ENCODE measurements at places on chromosomes 6 and 20.
A peak's percentile ranks its signal among the peaks of the same experiment; 100 is the strongest.

DNA sequence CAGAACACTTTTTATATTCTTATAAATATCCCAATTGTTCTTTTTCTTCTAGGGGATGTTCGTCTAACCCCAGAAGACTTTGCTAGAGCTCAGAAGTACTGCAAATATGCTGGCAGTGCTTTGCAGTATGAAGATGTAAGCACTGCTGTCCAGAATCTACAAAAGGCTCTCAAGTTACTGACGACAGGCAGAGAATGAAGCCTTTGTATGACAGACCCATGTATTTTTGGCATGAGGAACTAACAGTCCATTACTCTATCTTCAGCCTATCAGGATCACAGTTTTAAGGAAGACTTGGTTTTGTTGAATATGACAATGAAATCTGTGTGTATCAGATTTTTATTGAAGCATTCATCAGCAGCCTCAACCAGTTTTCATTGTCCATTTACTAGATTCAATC lies 71.4 kb downstream of the VTA1 start:
- no peaks in the 10 kb centered on the region for H3K27me3 ChIP-seq
- DNase-seq, result peak; percentile 9
- H3K27ac ChIP-seq, result no peak overlapping the region
- H3K4me1 ChIP-seq, result no peaks in the 10 kb centered on the region

GRCh38 chr6:135921188-135921587 lies 69.7 kb downstream of the PDE7B start:
- DNase-seq, result peak; percentile 36
- no peak overlapping the region for H3K4me3 ChIP-seq
- H3K36me3 ChIP-seq, result peaks cover 2% of the 10 kb centered on the region
- no peaks in the 10 kb centered on the region for H3K27me3 ChIP-seq

GRCh38 chr6:127182501-127182900 lies 64.0 kb downstream of the RSPO3 start:
- peaks cover 2% of the 10 kb centered on the region for H3K27me3 ChIP-seq
- no peak overlapping the region for H3K27ac ChIP-seq
- H3K36me3 ChIP-seq, result no peaks in the 10 kb centered on the region
- no peak for DNase-seq

DNA sequence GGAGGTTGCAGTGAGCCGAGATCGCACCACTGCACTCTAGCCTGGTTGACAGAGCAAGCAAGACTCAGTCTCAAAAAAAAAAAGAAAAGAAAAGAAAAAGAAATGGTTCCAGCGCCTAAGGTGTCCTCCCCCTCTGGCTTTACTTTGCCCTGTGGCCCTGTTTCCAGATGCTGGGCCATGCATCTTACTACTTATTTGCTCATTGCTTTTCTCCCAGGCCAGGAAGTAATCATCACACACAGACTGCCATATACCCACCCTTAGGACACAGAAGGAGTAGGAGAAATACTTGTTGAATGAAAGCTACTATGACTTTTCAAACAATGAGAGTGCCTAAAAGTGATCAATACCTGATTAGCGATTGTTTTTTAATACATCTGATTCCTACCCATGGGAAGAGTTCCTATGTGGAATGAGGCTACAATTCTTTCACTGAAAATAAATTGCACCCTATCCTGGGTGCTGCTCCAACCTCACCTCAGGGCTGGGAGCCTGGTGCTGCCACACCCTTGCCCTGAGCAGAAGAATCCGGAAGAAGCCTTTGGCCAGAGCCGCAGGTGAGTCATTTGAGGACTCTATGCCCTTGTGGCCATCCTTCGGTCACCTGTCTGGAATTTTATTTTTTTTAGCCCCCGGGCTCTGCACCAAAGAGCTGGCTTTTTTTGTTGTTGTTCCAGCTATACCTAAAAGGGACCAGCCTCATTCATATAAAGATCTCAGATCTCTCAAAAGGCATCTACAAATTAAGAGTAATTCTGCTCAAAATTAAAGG lies 22.7 kb upstream of the TFAP2C start:
- H3K4me3 ChIP-seq, result no peak overlapping the region
- H3K4me1 ChIP-seq, result no peaks in the 10 kb centered on the region

DNA sequence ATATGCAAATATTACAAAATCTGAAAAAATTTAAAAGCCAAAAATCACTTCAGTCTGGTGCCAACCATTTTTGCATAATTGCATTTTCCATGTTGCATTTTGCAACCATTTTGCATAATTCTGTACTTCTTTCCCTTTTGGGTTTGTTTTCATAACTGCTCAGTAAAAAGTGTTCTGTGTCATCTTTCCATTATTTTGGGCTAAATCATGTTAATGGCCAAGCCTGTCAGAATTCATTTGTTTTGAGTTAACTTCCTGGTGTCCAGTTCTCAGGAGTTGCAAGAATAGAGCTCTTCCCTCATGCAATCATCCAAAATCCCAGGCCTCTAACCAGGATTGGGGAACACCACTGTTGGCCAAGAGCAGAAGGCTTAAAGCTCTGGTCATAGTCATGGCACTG lies 133.6 kb downstream of the MTHFD1L start:
- H3K36me3 ChIP-seq, result peaks cover 19% of the 10 kb centered on the region
- H3K27ac ChIP-seq, result no peak overlapping the region
- H3K4me1 ChIP-seq, result peaks cover 16% of the 10 kb centered on the region
- no peaks in the 10 kb centered on the region for H3K27me3 ChIP-seq
- no peak for DNase-seq

- no peaks in the 10 kb centered on the region for H3K27me3 ChIP-seq
- no peak overlapping the region for H3K4me3 ChIP-seq
- no peak for DNase-seq
- peaks cover 8% of the 10 kb centered on the region for H3K4me1 ChIP-seq
- peaks cover 3% of the 10 kb centered on the region for H3K36me3 ChIP-seq
- no peak overlapping the region for H3K27ac ChIP-seq
Observed at GRCh38 chr20:3996399-3996798, 19.0 kb downstream of the RNF24 start.

DNA sequence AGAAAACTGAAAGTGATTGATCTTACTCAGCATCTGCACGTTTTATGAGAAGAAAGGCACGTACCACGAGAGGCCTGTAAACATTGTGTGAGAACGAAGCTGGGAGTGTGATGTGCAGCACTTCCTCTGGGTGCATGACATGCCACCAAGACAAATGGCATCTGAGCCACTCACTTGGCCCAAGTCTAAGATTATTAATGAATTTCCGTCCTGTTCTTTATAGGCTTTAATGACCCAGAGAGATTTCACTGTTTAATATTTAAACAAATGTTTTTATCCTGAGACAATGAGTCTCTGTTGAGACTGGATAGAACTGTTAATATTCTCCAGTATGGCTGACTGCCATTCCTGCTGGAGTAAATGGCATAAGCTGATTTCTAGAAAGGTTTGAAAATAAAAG lies 172.6 kb upstream of the PHACTR1 start:
- DNase-seq, result no peak
- no peaks in the 10 kb centered on the region for H3K27me3 ChIP-seq
- H3K36me3 ChIP-seq, result no peaks in the 10 kb centered on the region
- H3K4me1 ChIP-seq, result peaks cover 3% of the 10 kb centered on the region
- no peak overlapping the region for H3K27ac ChIP-seq

DNA sequence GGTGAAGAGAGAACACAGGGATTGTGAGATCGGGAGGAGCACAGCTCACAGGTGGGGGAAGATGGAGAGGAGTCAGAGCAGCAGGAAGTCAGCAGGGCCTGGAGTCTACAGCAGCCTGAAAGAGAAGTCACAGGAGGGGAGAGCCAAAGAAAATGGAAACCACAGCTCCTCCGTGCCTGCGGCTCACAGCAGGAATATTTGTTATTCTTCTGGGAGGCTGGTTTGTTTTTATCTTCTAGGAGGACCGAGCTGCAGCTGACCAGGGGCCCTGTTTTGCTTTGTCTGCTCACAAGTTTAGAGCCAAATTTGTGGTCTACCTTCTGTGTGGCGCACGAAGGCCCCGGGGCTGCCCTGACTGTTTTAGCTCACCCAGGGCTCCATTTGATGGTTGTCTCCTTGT lies 81.8 kb downstream of the CLIC5 start:
- no peak for DNase-seq
- H3K4me3 ChIP-seq, result no peak overlapping the region
- H3K4me1 ChIP-seq, result no peaks in the 10 kb centered on the region
- H3K27ac ChIP-seq, result no peak overlapping the region

DNA sequence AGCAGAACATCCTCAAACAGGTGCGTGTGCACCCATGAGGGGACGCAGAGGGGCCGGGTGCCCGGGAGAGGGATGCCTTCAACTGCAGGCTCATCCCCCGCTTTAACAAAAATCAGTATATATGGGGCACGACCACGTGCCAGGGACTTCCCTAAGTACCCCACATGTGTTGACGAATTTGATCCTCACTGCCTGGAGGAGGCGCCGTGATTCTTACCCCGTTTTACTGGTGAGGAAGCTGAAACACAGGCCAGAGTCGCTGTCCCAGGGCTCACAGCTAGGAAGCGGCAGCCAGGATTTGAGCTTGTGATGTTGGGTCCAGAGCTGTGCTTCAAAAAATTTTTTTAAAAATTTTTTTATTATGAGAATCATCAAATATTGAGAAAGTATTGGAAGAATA lies 44.8 kb downstream of the ITPR3 start:
- H3K27me3 ChIP-seq, result no peaks in the 10 kb centered on the region
- no peak overlapping the region for H3K4me3 ChIP-seq
- H3K27ac ChIP-seq, result no peak overlapping the region
- H3K36me3 ChIP-seq, result no peaks in the 10 kb centered on the region
- DNase-seq, result no peak

DNA sequence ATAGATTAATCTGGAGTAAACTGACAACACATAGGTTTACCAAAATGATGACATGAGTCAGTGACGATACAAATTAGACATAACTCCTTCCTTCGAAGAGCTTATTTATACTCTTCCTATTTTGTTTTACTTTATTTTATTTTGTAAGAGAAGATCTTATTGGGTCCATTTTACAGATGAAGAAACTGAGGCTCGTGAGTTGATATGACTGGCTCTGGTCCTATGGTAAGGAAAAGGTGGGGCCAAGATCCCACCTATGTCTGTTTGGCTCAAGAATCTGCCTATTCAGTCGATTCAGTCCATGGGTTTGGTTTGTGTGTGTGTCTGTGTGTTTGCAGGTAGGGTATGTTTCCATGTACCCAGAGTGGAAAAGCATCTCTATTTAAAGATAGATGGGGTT lies 8.4 kb upstream of the R3HDML start:
- no peaks in the 10 kb centered on the region for H3K4me1 ChIP-seq
- peaks cover 9% of the 10 kb centered on the region for H3K27me3 ChIP-seq
- H3K36me3 ChIP-seq, result no peaks in the 10 kb centered on the region
- H3K27ac ChIP-seq, result no peak overlapping the region

DNA sequence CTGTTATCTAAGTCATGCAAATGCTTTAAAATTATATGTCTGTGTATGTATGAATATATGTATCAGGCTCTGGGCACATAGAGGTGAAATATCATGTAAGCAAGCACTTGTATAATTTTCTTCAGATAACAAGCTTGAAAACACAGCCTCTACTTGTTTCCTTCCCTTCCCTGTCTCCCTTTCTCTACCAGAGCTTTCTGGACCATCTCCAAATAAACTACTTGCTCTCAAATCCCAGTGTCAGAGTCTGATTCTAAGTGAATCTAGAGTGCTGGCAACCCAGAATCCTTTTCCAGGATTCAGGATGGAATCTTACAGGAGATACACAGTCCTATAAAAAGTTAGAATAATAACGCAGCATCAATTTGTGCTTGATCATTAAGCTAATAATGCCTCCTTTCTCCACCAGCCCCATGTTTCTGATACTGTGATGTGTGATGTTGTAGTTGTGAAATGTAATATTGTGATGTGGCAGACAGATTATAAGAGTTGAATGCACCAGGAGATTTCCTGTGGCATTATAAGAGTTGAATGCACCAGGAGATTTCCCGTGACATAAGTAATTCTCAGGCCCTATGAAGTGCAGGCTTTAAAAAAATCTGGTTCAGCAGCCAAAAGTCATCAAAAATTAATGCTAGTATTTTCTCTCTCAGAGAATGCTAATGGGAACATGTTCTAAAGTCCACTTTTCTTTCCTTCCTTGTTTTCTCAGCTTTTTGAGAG lies 89.6 kb downstream of the PCSK2 start:
- no peaks in the 10 kb centered on the region for H3K4me1 ChIP-seq
- H3K27me3 ChIP-seq, result peaks cover 9% of the 10 kb centered on the region
- no peak overlapping the region for H3K4me3 ChIP-seq
- H3K27ac ChIP-seq, result no peak overlapping the region
- DNase-seq, result no peak
- H3K36me3 ChIP-seq, result no peaks in the 10 kb centered on the region

DNA sequence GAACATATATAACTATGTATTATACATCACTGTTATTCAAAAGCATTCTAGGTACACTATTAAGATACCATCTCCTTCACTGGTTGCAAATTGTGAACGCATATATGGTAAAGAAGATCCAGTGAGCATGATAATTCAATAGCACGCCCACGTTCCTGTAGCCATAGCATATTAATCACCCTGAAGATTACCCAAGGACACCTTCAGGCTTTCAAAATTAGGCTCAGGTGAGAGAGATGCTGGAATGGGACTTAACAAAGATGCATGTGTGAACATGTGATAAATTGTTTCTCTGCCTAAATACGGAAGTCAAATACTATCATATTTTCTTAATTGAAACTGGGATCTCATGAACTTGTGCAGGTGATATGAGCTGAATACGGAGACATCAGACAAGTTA lies 303.5 kb downstream of the PTPRK start:
- H3K4me3 ChIP-seq, result no peak overlapping the region
- no peaks in the 10 kb centered on the region for H3K27me3 ChIP-seq
- no peak for DNase-seq

- no peaks in the 10 kb centered on the region for H3K27me3 ChIP-seq
- H3K36me3 ChIP-seq, result peaks cover under 1% of the 10 kb centered on the region
- DNase-seq, result peak; percentile 98
- H3K4me3 ChIP-seq, result peak overlapping the region; percentile 2
- peaks cover 2% of the 10 kb centered on the region for H3K4me1 ChIP-seq
Observed at GRCh38 chr6:85660181-85660611, 17.5 kb upstream of the SYNCRIP start.

GRCh38 chr20:5786930-5787795 lies 37.0 kb downstream of the SHLD1 start:
- H3K4me1 ChIP-seq, result peaks cover 9% of the 10 kb centered on the region
- no peaks in the 10 kb centered on the region for H3K27me3 ChIP-seq
- no peak overlapping the region for H3K4me3 ChIP-seq
- 0 out of 2 replicates have a peak, but pooled peaks cover 1% of the 10 kb centered on the region for H3K36me3 ChIP-seq
- peak; percentile 64 for DNase-seq

GRCh38 chr20:46202766-46203509 lies 84.8 kb downstream of the CD40 start:
- peaks cover 35% of the 10 kb centered on the region for H3K27me3 ChIP-seq
- no peaks in the 10 kb centered on the region for H3K36me3 ChIP-seq
- H3K4me1 ChIP-seq, result no peaks in the 10 kb centered on the region

- H3K4me3 ChIP-seq, result peak overlapping the region; percentile 58
- no peaks in the 10 kb centered on the region for H3K36me3 ChIP-seq
- peaks cover 3% of the 10 kb centered on the region for H3K4me1 ChIP-seq
- H3K27me3 ChIP-seq, result no peaks in the 10 kb centered on the region
Observed at GRCh38 chr6:21587961-21588480, 5.5 kb upstream of the SOX4 start.

GRCh38 chr20:9019833-9020232 lies 49.1 kb upstream of the PLCB4 start:
- no peak overlapping the region for H3K4me3 ChIP-seq
- H3K4me1 ChIP-seq, result peaks cover 7% of the 10 kb centered on the region
- no peak for DNase-seq
- H3K27me3 ChIP-seq, result no peaks in the 10 kb centered on the region

Measured in IMR-90 (cell line).